Glomerular endothelial cell (primary cell): ENCODE measurements at places on chromosomes 5 and 9.

DNA sequence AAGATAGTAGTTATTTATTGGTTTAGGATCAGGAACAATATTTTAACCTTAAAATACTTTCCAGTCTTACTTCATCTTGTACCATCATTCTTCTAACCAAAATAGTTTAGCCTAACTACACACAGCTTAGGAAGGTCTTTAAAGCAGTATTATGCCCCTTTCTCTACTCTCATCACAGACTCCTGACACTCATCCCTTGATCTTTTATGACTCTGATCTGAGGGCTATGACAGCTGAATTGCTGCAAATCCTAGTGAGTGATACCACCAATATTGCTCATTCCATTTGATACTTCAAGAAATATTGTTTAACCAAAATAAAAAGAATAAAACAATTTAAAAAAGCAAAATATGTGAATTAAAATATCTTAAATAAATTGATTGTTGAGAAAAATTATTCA is 746.6 kb upstream of the ACO1 start:
- no peak for DNase-seq

- DNase-seq, result peak; percentile 34
Observed at GRCh38 chr9:33233626-33234342, 6.2 kb upstream of the SPINK4 start.

GRCh38 chr9:83238871-83239640 is 176.1 kb upstream of the RASEF start:
- DNase-seq, result no peak

- no peak for DNase-seq
Observed at GRCh38 chr9:20906326-20906725, 125.1 kb downstream of the HACD4 start.

- no peak for DNase-seq
Observed at GRCh38 chr5:87909382-87909781, 359.3 kb downstream of the TMEM161B start.

DNA sequence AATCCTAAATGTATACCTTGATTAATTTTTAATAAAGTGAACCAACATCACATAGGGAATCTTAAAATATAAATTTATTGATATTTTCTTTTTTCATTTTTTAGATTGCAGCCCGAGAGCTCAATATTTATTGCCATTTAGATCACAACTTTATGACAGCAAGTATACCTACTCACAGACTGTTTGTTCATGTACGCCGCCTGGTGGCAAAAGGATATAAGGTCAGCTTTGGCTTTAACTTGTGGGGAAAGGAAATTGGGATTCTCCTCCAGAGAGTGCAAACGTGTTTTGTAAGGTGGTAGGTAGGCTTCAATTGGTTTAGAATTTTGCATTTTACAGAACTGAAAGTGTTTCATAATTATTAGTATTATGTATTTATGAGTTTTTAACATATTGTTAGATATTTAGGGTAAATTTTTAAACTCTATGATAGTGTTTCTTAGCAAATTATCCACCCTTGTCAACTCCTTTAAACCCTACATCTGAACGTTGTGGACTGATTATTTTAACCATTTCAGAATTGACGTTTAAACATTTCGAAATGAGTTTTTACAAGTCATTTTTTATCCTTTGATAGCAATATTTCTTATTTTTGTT is 17.5 kb upstream of the DHFR start:
- DNase-seq, result no peak

- peak; percentile 70 for DNase-seq
Observed at GRCh38 chr9:73023025-73023541, 70.2 kb upstream of the ALDH1A1 start.

DNA sequence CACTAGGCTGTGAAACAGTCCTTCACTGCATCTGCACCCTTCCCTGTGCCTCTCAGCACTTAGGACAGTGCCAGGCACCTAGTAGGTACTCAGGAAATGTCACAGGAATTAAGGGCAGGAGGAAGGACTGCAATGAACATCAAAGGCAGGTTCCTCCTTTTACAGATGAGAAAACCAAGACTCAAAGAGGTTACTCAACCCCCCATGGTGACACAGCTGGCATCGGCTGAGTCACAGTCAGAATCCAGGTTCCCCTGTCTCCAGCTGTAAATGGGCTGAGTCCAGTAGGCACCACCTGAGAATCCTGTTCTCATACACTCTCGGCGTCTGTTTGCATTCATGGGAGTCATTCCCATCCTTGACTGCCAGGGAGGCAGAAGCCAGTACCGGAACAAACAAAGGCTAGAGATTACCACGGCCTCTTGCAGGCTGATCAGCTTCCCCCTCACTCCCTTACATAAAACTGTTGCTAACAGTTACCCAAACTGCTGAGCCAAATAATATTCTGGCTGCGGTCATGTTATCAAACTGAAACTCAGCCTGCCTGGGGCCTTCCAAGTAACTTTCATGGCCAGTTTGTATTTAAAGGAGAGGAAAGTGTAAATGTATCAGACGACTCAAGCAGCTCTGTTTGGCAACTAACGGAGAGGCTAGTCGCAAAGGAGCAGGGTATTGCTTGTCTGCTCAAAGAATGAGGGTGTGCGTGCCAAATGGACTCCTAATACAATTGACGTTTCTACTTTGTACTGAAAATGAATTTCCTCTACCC is 201.7 kb downstream of the PAPPA start:
- DNase-seq, result no peak

DNA sequence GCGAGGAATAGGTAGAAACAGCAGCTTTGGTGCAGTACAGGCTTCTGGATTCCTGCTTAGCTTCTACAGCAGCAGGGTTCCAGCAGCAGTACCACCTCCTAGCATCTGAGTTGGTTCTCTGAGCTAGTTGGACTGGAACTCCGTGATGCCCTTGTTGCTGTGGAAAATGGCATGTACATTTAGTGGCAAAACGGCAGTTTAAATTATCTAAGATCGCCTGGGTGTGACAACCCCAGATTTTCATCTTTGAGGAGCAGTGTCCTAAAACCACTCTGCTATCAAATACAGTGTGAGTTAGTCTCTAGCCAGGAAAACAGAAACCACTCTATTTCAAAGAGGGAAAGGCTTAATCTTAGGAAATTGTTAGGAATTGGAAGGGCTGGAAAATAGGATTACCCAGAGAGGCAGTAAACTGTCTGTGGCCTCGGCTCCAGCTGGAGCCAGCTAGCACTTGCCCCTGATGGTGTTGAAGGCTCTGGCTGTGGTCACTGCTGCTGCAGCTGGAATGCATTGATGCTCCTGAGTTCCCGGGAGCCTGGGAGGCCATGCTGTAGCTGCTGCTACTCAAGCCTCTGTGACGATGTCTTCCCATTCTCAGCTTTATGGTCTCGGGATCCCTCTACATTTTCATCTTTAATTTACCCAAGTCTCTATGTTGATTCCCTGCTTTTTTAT is 29.4 kb downstream of the RAD23B start:
- no peak for DNase-seq

DNA sequence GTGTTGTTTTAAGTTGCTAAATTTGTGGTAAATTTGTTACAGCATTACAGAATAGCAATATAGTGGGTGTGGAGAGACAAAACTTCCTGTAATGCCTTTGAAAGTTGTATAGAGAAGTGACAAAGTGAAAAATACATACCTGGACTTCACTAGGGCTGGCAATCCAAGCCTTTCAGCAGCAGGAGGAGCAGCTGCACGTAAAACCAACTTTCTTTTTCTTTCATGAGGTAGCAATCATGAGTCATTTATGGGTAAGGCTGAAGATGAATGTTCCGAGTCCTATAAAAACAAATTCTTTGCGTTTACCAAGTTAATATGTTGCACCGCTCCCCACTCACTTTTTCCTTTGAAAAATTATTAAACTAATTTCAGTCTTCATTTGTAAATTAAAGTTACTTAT is 1138.2 kb downstream of the TAF11L14 start:
- no peak for DNase-seq

DNA sequence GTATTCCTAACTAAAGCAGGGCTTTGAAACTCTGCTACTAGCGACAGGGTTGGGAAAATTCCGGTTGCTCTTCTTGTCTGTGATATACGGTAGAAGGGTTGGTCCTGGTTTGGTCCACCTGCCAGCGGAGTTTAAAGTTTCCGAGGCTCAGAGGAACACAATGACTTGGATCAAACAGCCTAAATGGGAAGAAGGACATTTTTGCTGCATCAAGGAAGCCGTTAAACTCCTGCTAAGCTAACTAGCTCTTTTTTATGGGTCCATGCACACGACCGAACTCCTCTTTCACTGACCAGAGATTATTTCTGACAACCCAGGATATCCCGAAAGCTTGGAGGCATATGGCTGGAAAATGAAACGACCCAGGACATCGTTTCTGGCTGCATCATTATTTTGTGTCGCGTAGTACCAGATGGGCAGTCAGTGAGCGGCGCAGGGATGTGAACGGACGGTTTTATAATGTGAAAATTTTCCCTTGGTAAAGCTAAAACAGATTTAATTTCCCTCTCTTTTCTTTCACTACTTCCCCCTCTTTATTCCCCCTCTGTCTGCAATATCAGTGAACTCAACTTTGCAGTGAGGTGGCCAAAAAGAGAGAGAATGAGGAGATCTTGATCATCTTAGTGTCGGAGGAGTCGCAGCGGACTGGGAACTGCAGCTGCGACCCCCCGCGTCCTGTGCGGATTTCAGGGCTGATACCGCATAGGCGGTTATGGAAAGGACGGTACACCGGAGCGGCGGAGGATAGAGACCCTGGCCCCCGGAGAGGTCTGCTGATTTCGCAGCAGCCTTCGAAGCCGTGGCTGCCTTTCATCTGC is at the start of gene LURAP1L:
Gene LURAP1L, plus strand, starts transcription at position 160 of the 818 bp plus-strand sequence. CDS start 696 bp downstream, outside the sequence.
- DNase-seq, result peak; percentile 55

DNA sequence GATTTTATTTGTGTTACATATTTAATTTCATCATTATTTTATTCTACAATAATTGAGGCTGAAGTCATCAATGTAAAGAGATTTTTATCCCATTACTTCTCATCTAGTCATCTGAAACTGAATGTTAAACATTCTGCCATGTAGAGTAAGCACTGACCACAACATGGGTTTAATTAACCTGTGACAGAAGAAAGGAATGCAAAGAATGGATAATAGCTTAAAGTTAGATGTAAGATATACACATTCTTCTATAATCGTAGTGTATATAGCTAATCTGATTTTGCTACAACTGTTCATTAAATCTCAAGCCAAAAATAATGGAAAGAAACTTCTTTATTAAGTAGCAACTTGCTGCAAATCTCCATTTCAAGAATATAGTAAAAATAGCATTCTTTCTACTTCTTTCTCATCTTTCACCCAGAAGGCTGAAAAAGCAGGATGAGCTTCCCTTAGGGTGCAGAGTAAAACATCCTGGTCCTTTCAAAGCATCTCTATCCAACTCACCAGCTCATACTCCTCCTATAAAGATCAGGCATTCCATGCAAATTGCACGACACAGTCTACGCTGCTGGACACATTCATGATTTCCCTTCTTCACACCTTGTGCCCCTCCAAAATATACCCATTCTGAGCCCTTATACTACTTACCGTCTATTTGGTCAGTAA is 115.2 kb downstream of the EFNA5 start:
- no peak for DNase-seq

DNA sequence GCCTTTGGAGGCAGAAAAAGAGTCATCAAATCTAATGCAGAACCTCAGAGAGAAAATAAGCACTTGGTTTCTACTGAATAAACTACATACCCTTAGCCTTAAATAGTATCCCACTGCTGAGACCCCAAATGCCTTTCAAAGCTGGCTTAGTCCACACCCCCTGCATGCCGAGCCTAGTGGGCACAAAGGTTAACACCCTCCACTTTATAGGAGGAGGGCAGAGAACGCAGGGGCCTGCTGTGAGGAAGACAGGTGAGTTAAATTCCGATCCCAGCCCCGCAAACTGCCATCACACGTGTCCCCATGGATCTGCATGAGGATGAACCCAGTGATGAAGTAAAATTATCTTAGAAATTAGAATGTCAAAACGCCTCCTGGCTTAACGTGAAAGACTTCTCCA is 19.5 kb upstream of the HSD17B3 start:
- no peak for DNase-seq

GRCh38 chr9:4678679-4679267 is 596 bp upstream of the CDC37L1 start:
- DNase-seq, result no peak

DNA sequence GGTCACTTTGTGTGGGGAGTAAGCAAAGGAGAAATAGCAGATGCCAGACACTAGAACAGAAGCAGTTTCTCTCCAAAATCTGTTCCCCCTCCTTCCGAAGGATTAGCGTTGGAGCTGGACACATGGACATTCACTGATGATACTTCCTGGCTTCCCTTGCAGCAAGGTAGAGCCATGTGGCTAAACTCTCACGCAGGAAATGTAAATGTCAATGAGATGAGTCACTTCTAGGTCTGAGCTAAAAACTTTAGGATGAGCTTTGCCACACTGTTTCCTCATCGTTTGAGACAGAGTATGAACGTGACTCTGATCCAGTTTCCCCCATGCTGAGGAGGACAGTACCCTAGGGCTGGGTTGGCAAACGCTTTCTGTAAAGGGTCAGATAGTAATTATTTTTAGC is 5.1 kb downstream of the BHMT2 start:
- no peak for DNase-seq

GRCh38 chr9:99141849-99142248 is 36.9 kb downstream of the TGFBR1 start:
- DNase-seq, result no peak

GRCh38 chr5:6989230-6989629 is 276.0 kb downstream of the TENT4A start:
- DNase-seq, result no peak

DNA sequence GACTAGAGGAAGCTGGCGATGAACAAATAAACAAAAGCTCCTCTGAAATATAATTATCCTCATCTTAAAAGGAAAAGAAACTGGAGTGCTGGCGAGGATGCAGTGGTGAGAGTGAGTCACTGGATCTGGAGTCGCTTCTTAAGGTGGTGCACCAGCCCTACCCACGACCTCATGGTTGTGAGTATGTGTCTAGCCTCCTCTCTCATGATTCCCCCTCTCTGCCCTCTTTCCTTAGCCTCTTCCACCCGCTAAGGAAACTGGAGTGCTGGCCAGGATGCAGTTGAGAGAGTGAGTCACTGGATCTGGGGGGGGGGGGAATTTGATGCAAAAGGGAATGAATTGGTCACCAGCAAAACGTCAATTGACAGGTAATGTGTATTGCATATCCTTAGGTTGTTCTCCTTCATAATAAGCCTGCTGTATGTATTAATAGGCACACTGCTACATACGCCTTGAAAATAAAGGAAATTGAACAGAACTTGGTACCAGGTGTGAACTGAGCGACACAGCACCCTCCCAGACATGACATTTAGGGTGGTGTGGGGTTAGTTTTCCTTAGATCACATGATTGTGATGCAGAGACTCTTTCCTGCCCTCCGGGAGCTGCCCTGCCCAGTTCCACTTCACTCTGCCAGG is 36.3 kb upstream of the EBF1 start:
- DNase-seq, result no peak
